Stimulated activated CD4-positive, alpha-beta T cell treated with anti-CD3 and anti-CD28 coated beads, TNF-alpha, amount 100 ng/mL, for 4 hours (primary cell): ENCODE measurements at places on chromosomes 5 and 9.

GRCh38 chr5:171596391-171596878 lies 177.0 kb downstream of the FGF18 start:
- no peak for DNase-seq

- DNase-seq, result peak; percentile 1
Measured at GRCh38 chr5:78648359-78649210, at the start of gene LHFPL2. TSS of gene LHFPL2 (minus strand) at chr5:78648772. CDS start at chr5:78510213, 138,559 bp downstream.

DNA sequence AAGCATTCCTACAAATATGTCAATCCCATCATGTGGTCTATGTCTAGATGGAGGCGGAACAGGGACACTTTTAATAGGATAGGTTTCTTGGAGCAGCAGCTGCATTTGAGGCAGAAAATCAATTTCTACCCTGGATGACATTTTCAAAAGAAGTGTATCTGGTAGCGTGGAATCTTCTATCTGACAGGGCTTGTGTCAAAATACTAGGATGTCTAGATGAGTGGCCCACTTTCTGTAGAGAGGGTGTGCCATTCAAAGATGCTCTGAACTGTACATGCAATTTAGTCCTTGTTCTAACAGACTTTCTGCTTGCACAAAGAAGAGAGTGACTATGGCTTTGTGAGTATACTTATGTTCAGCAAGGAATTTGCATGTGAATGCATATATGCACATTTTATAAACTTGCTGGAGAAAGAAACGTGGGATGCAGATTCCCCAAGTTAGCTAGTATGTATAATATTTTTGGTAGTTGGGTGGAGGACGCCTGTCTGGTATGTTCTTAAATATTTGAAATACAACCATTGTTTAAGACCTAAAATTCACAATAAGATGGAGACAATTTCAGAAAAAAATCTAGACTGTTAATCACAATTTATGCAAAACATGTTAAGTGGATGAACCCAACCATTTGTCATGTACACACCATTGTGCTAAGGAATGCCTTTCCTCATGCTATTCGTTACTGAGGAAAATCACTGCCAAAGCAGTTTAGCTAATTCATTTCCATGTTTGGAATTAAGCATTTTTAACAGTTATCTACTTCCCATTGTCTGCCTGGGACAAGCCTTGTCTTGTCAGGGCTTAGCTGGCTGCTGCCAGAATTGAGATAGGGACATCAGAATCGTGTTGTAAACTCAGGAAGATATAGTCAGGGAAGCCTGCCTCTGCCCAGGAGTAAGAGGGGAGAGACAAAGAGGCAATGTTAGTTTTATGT lies 129.1 kb upstream of the MEF2C start:
- DNase-seq, result no peak

- no peak for DNase-seq
Measured at GRCh38 chr5:56983593-56984361, 31.9 kb upstream of the MIER3 start.

GRCh38 chr5:148179234-148179824 lies 11.0 kb downstream of the SPINK14 start:
- DNase-seq, result no peak

DNA sequence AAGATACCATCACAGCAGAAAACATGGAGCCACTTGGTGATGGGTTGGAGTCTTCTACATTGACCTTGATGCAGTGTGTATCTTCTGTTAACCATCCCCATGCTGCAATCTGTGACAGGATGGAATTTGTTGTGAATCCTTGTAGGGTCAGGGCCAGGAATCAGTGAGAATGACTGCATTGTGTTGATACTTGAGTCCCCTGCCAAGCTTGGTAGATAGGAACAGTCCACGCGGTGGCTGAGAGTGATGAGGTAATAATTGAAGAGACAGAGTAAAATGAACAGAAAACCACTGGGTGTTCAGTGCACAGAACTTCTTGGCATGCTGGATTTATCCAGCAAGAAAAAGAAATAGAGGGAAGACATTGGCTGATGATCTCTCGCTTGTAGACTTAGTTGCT lies 217.5 kb downstream of the MAN2A1 start:
- DNase-seq, result no peak

GRCh38 chr5:122077366-122078115 lies 518 bp downstream of the LOX start:
- no peak for DNase-seq

DNA sequence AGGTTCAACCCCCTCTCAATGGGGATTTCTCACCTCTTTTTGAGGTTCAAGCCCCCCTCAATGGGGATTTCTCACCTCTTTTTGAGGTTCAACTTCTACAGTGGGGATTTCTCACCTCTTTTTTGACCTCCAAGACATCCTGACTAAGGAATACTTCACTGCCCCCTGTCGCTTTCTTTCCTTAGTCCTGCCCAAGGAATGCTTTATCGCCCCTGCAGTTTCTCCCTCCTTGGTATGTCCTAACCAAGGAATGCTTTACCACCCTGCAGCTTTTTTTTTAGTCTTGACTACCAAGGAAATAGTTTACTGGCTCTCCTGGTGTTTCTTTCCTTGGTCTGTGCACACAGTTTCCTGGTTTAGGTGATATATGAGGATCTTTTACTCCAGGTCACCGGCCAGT lies 9.6 kb upstream of the IRGM start:
- DNase-seq, result no peak

- DNase-seq, result no peak
Measured at GRCh38 chr5:139767960-139768359, 27.6 kb upstream of the PSD2 start.

DNA sequence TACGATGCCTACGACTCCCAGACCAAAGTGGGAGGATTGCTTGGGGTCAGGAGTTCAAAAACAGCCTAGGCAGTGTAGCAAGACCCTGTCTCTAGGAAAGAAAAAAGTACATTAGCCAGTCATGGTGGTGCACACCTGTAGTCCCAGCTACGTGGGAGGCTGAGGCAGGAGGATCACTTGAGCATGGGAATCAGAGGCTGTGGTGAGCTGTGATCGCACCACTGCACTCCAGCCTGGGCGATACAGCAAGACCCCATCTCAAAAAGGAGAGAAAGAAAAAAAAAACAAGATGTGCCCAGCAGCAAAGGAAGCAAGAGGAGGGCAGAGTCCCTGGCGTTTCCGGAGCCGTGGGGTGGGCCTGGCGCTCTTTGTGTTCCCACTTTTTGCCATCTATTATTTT lies 79.4 kb upstream of the CACNA1B start:
- DNase-seq, result no peak

DNA sequence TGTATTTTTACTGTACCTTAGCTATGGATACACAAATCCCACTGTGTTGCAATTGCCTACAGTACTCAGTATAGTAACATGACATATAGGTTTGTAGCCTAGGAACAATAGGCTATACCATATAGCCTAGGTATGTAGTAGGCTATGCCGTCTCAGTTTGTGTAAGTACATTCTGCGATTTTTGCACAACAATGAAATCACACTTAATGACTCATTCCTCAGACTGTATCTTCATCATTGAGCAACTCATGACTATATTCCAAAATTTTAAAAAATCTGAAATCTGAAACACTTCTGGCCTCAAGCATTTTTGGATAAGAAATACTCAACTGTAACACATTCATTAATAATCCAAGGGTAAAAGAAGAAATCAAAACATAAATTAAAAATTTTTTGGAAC lies 666.8 kb upstream of the GRAMD2B start:
- DNase-seq, result no peak

DNA sequence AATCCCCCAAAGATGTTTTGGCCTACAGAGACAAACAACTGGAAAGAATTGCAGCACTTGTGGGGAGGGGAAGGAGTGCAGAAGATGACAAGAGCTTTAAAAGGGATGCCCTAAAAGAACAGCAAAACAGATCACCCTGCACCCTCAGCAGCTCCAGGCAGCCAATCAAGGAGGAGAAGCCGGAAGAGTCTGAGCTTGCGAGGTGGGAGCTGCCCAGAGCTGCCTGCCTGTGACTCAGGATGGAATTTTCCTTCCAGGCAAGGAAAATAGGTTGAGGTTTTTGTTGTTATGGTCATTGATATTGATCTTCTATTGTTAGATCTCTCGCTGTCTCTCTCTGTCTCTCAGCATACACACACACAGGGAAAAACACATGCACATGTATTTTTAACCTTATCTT lies 70.3 kb upstream of the MAP1B start:
- no peak for DNase-seq

DNA sequence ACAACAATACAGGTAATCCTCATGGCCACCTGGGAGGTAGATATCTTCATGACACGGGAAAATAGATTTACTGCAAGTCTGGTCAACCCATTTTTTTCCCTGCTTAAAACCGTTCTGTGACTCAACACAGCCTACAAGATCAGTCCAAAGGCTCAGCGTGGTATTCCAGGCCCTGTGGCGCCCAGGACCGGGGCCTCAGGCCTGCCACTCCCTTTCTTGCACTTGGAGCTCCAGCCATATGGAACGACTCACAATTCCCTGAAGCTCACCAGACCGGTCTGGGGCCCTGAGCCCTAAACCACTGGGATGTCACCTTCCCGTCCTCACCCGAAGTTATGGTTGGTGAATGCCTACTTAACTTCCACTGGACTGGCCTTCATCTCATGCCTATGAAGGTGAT lies 6.5 kb upstream of the MLANA start:
- no peak for DNase-seq

GRCh38 chr5:174935854-174936474 lies 211.6 kb downstream of the MSX2 start:
- DNase-seq, result peak; percentile 5

DNA sequence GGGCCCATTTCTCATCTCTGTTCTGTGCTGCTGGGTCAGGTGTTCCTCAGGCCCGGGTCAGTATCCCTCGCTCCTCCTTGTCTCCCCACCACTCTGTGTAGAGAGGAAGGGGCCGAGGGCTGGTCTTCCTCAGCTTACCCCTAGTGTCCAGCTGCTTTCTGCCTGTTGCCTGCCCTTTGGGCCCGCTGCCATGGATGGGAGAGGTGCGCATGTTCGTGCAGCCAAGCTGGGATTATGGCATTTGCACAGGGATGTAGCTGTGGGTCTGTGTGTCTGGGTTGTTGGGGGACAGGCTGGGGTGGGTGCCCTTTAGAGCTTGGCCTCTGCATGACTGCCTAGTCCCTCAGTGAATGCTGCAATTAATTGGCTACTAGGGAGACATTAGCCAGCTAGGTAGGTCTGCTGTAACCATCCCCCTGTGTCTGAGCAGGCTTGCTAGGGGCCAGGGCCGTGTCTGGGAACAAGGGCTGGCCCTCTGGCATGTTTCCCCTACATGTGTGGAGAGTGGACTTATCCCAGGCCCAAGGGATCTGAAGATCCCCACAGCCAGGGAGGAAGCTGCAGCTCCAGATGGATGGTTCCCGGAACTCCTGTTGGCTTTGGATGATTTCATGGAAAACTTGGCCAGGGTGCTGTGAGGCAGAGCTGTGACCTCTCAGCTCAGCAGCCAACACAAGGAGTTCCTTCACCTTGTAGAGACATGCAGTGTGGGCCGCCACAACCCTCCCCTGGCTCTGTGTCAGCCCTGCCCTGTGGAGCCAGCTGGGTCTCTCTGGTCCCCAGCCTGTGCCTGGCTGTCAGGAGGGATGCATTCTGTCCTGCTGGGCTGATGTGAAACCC lies 161.9 kb downstream of the MACROH2A1 start:
- DNase-seq, result no peak

DNA sequence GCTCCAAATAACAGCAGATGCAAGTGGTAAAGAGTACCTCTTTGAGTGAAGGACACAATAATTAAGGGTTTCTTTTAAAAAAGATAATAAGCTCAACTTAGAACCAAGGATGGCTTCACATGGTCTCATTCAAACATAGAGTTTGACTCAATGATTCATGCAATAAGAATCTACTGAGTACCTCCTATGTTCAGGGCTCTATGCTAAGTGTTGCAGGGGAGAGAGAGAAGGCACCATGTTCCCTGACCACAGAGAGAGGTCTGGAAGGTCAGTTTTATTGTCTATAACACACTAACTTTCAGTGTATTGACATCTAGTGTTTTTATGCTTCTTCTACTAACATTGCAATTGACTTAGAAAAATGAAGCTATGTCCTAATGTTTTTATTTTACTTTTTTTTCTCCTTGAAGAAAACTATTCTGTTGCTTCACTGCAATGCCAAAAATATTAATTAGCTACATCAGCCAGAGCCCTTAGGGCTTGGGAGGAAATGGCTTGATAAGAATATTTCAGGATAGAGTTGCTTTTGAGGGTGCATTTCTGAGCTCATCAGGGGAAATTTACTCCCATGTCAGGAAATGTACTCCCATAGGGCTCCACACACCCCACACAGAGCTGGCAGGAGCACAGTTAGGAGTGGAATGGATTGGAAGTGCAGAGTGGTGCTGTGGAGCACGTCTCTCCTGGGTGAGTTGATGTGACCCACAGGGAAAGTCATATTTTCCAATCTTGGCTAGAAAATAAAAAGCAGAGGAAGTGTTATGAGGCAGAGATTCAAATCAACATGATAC lies 106.6 kb downstream of the PDE8B start:
- DNase-seq, result no peak

DNA sequence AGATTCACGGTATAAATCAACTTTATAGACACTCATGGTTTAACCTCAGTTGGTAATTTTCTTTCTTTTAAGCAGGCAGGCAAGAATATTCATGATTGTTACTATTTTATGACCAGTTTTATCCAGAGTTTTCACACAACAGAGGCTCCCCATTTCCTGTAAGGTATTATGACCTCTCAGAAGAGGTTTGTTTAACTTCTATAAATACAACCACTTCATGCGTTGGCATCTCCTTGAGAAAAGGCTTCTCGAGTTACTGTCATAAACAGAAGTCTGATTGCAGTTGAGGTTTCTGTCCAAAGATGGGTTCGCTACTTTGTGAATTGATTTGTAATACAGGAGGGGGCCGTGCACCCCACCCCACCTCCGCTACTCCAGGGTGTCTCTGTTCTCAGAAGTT lies 55.3 kb downstream of the ENTREP1 start:
- no peak for DNase-seq

DNA sequence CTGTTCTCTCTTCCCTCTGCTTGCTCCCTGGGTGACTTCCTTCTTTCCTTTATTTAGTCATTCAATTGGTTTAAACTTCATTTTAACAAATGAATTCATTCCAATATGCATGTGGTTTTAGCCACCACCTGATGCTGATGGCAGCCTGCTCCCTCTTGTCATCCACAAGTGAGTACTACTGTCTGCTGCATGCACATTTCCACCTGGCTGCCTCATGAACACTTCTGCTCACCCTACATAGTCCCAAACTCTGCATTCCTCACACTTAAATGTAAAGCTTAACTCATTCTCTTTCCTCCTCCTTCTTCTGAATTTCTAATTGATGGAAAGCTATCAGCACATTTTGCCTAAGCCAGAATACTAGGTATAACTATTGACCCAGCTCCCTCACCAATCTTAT lies 184.7 kb upstream of the ZNF462 start:
- no peak for DNase-seq

- no peak for DNase-seq
Measured at GRCh38 chr9:81798606-81799005, 109.3 kb upstream of the TLE1 start.
